ENCODE measurements at places on chromosomes 5 and 9. TPM values are rescaled to one million over a fixed set of nuclear protein-coding genes. Genes with fewer than 3 reads are reported as not detected.
A peak's percentile ranks its signal among the peaks of the same experiment; 100 is the strongest.

DNA sequence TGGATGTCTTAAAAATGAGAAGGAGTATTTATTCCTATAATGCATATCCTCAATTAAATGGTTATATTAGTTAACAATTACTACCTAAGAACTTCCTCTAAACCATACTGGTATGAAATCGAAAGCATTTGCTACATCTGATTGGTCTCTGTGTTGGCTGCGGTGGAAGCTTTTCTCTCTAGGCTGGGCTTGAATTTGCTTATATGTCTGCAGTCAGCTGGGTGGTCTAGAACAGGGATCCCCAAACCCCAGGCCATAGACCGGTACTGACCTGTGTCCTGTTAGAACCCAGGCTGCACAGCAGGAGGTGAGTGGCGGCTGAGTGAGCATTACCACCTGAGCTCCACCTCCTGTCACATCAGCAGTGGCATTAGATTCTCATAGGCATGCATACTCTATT is 112.3 kb downstream of the TLE4 start:
- DNase-seq, result no peak

GRCh38 chr9:93300585-93301081 is 116.7 kb downstream of the WNK2 start:
- peak; percentile 81 for DNase-seq

Gene NTRK2
- 1.7 TPM for total RNA-seq

Gene NR4A3
- 0.51 TPM for total RNA-seq

Gene SPINK6
- total RNA-seq, result 3.0 TPM

Gene RAD50
- 36.1 TPM for total RNA-seq

Gene PCA3
- total RNA-seq, result not detected

Gene IL13
- total RNA-seq, result not detected

Data from mucosa of descending colon (tissue), 3 donors.